ENCODE measurements at places on chromosomes 5 and 9. TPM values are rescaled to one million over a fixed set of nuclear protein-coding genes. Genes with fewer than 3 reads are reported as not detected.

LHX3 gene
- not detected for total RNA-seq

ENTREP1 gene
- total RNA-seq: 0.26 TPM

AQP3 gene
- 90.9 TPM for total RNA-seq

OLFM1 gene
- 3.6 TPM for total RNA-seq

KCNV2 gene
- not detected for total RNA-seq

DNA sequence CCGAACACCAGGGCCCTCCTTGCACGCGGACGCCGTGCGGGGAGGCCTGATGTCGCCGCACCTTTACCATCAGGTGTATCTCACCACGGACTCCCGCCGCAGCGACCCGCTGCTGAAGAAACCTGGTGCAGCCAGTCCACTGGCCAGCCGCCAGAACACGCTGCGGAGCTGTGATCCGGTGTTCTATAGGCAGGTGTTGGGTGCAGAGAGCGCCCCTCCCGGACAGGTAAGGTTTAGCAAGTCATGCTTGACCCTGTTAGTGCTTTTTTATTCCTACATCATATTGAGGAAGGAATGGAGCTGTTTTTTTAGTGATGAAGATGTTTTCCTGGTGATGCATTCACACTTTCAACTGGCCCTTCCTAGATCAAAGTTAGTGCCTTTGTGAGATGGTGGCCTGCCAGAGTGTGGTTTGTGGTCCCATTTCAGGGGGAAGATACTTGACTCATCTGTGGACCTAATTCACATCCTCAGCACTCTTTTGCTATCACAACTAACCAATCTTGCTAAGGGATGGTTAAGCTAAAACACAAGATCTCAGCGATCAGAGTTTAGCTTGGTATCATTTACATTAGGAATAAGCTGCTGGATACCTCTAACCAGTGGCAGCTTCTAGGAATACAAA lies 2.7 kb downstream of the PCDHGC3 start:
- H3K4me1 ChIP-seq: peaks cover 5% of the 10 kb centered on the region
- H3K27me3 ChIP-seq: no peaks in the 10 kb centered on the region
- no peak overlapping the region for H3K4me3 ChIP-seq
- H3K27ac ChIP-seq: no peak overlapping the region
- H3K36me3 ChIP-seq: no peaks in the 10 kb centered on the region
- no peak for DNase-seq

GRCh38 chr5:112070022-112070421 lies 313.0 kb upstream of the NREP start:
- no peak overlapping the region for H3K4me3 ChIP-seq
- no peaks in the 10 kb centered on the region for H3K27me3 ChIP-seq
- DNase-seq: no peak
- H3K27ac ChIP-seq: no peak overlapping the region
- no peaks in the 10 kb centered on the region for H3K4me1 ChIP-seq

- peaks cover 7% of the 10 kb centered on the region for H3K36me3 ChIP-seq
- H3K27me3 ChIP-seq: no peaks in the 10 kb centered on the region
- no peak overlapping the region for H3K4me3 ChIP-seq
- no peak overlapping the region for H3K27ac ChIP-seq
These were observed 50.7 kb downstream of the UIMC1 start for GRCh38 chr5:176955895-176956294.

- no peaks in the 10 kb centered on the region for H3K36me3 ChIP-seq
- H3K4me1 ChIP-seq: no peaks in the 10 kb centered on the region
- no peak overlapping the region for H3K27ac ChIP-seq
- no peak overlapping the region for H3K4me3 ChIP-seq
- no peaks in the 10 kb centered on the region for H3K27me3 ChIP-seq
These were observed 133.7 kb upstream of the IQGAP2 start for GRCh38 chr5:76269259-76269931.

- H3K36me3 ChIP-seq: no peaks in the 10 kb centered on the region
- no peaks in the 10 kb centered on the region for H3K4me1 ChIP-seq
- H3K4me3 ChIP-seq: no peak overlapping the region
These were observed 7.5 kb upstream of the OTULINL start for GRCh38 chr5:14574096-14574495.

GRCh38 chr9:105223544-105224140 lies 20.8 kb upstream of the SLC44A1 start:
- no peaks in the 10 kb centered on the region for H3K4me1 ChIP-seq
- H3K36me3 ChIP-seq: no peaks in the 10 kb centered on the region
- no peak overlapping the region for H3K4me3 ChIP-seq
